ENCODE measurements at places on chromosomes 3 and 15.
A peak's percentile ranks its signal among the peaks of the same experiment; 100 is the strongest.

GRCh38 chr3:37163262-37164015, 10.9 kb downstream of the LRRFIP2 start:
- no peak for DNase-seq

- DNase-seq = no peak
These were observed 57.4 kb downstream of the HRH1 start for GRCh38 chr3:11211531-11212298.

DNA sequence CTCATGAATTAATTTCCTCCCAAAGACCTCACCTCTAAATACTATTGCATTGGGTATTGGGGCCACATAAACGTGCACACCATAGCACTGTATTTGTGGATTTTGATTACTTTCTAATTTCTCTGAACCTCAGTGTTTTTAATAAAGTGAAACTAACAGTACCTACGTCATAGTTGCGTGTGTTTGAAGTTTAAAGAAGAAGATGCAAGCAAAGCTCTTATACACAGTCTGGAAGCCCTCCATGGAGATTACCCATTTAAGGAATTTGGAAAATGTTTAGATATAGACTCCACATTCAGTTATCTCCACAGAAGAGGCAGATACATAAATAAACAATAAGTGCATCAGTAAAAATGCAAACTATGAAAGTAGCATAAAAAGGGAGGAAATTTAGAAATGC, 581.1 kb upstream of the GBE1 start:
- DNase-seq = no peak

- peak; percentile 33 for DNase-seq
These were observed 3.2 kb downstream of the GPR171 start for GRCh38 chr3:151199554-151200438.

- peak; percentile 48 for DNase-seq
These were observed 46.2 kb upstream of the PRTG start for GRCh38 chr15:55789066-55789660.

DNA sequence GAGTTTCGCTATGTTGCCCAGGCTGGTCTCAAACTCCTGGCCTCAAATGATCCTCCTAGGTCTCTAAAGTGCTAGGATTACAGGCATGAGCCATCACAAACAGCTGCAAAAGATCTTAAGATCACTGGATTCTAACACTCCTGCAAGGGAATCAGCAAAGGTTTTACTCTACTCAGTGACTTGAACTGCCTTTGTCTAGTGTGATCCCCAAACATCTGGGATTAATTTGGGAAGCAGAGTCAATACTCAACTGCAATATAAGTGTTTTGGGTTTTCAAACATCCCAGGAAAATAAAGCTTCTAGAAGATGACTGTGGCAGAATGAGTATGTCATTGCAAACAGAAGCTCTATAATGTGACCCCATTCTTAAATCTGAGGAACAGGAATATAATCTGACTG, 7.2 kb downstream of the SPG21 start:
- DNase-seq = no peak

DNA sequence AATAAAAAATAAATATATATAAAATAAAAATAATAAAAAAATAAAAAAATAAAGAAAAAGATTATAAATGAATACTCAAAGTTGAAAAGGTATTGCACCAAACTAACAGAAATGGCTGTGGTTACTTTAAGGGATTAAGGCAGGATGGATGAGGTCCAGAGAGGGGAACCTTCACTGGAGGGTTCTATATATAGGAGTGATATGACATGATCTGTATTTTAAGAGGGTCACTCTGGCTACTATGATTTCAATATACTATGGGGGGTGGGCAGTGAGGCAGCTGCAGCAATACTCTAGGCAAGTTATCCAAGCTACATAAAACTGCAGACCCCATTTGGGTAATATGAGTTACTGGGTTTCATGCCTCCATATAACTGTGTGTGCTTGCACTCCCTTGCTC, 24.6 kb downstream of the ACAD11 start:
- no peak for DNase-seq
